AG08396 (cell line): ENCODE measurements at places on chromosomes 5 and 9.

- DNase-seq: peak; percentile 81
Measured at GRCh38 chr5:9924614-9925013, 294.5 kb upstream of the TAS2R1 start.

DNA sequence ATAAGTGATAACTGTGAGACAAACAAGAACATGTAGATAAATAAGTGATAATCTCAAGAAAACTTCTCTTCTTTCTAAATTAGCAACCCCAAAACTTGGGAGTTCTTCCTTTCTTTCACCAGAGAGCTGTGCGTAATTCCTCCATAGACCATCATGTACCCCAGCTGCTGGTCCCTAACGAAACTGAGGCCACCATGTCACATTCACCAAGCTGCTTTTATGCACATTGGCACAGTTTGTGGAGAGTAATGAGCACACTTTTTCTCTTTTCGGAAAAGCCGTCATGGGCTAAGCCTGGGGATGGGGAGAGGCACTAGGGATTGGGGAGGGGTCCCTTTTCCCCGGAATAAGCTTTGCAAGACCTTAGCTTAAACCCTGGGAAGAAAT is 561.4 kb downstream of the BNC2 start:
- DNase-seq: no peak

DNA sequence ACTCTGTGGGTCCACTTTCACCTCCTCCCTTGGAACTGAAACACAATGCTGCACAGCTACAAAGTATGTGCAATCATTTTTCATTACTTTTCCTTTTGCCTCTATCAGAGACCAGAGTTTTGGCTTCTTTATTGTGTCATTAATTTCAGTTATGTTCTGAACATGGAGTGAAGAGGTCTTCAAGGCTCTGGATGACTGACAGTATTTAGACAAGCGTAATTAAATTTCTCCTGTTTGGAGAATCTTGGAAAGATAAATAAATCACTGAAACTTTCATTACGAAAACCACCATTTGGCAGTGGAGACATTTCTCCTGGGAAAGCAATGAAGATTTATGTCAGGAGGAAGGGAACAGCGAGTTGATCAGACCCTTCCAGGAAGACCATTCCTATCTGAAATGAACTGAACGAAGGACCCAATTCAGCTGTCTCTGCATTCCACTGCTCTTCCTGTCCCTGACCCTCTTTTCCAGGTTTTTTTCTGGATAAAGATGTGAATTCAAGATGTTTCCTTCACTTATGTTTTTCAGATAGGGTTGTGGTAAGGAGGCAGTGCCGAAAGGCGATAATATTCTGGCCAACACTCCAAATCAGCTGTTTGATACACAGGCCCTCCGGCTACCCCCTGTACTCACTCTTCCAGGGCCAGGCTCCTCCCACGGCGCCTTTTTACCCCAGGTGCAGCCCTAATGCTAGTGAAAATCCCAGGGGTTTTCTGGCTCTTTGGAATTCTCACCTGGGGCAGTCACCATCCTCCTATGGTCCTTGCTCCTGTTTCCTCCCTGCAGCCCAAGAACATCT is 77.2 kb upstream of the OSMR start:
- no peak for DNase-seq

DNA sequence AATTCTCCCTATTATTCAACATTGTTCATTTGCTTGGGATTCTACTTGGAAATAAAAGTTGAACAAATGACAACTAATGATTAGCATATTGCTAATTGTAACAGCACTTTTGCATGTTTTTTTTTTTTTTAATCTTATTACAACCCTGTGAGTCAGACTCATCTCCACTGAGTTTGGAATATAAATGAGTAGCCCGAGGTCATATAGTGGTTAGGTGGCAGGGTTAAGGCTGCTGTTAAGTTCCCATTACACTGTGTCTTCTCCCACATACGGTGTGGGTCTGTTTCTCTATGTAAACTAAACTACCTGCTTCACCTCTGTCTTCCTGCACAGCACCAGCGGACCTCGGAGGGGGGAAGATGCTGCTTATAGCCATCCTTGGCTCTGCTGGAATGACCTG is 92.4 kb downstream of the EQTN start:
- DNase-seq: no peak

DNA sequence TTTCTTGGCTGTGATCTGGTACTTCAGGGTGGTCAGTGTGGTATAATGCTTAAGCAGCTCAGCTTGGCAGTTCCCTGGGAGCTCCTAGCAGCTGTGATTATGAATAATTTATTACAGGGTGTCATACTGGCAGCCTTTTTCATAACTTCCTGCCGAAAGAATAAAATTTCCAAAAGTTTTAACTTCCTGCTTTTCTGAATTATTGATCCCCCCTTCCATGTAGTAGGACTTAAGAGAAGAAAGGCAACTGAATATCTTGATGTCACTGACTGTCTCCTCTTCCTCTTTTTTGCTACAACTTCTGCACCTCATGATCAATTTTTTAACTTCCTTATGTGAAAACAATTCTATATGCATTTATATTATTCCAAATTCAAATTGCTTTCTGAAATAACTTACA is 74.3 kb upstream of the SPEF2 start:
- DNase-seq: no peak

GRCh38 chr5:25489834-25490538 is 845.2 kb upstream of the CDH10 start:
- DNase-seq: no peak

GRCh38 chr9:6909181-6909580 is 151.4 kb downstream of the KDM4C start:
- no peak for DNase-seq

- no peak for DNase-seq
Measured at GRCh38 chr5:20680718-20681302, 692.8 kb upstream of the CDH18 start.

DNA sequence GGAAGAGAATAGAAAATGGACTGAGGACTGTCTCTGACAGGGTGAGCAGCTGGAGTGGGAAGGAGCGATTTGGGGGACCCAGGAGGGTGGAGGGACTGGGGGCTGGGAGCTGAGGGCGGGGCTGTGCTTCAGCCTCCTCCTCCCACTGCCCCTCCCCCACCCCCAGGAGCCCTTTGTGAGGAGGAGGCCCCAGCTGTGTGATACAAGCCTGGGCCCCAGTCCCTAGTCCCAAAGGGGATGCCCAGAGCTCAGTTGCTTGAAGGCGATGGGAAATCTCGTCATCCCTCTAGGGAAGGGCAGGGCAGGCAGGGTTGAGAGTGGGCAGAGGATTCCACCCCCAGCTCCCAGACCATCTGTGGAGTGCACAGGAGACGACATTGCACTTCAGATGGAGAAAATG is at the start of gene SPATA31E1:
Gene SPATA31E1 (plus strand): TSS at position 251 of the 400 bp plus-strand sequence. CDS start 15 bp downstream, at position 266.
- DNase-seq: no peak

DNA sequence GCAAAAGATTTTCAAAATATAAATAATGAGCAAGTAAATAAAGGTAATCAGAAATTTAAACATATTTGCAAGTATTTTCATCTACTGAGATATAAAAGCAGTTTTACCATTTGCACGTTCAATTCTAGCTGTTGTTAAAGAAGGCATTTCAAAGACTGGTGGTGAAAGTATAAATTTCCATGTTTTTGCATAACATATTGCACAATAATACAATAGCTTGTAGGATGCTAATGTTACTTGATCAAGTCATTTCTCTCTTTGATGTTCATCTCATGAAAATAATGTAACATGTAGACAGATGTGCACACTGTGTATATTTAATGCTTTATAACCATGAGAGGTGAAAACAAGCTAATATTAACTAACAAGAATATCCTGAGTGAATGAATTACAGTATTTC is 651.9 kb downstream of the CDH9 start:
- DNase-seq: no peak

GRCh38 chr5:1380910-1381309 is 36.0 kb upstream of the CLPTM1L start:
- DNase-seq: no peak

DNA sequence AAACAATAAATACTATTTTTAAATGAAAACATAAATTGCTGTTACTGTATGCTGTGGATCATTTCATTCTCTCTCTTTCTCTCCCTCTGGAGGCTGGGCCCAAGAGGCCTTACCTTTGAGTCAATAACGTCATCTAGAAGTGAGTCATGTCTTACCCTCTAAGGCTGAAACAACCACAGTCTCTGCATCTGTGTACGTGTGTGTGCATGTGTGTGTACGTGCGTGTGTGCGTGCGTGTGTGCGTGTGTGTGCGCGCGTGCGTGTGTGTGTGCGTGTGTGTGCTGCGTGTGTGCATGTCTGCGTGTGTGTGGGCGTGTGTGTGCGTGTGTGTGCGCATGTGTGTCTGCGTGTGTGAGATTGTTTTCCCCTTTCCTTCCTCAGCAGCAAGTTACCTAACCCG is 13.6 kb upstream of the IL17B start:
- DNase-seq: no peak

DNA sequence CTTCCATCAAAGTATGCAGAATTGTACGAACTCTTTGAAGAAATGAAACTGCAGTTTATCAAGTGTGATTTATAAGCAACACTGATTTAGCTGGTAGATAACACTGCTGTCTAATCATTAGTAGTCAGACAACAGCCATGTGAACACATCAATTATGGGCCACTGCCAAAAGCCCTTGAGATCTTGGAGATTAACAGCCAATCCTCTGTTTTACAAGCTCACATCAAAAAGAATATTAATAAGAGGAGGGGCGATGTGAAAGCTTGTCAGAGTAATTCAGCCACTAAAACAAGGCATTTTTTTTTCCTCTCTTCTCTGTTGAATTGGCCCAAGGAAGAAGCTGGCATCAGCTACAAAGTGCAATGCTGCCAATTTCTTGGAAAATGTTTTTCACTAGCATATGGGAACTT is 28.1 kb downstream of the ZNF608 start:
- DNase-seq: no peak

DNA sequence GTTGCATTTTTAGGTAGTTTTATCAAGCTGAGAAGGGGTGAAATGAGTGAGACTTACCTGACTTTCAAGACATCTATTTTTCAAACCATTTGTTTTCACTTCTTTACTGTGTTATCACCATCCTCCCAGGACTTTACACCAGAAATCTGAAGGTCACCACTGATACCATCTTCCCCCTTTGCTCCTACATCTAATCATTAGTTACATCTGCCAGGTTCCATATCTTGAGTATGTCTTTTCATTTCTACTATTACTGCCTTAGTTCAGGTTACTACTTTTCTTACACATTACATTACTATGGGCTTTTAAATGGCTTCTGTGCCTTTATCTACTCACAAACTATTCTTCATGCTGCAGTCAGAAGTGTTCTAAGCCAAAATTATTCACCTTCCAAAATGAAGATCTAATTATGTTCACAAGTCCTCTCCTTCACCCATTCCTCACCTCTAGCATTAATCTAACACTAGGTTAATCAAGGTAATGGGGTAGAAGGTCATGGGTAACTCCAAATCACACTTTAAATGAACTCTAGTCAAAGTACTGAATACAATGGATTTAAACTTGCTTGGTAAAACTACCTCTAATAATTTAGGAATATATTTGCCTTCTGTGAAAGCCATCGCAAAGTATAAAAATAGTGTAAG is 2.1 kb upstream of the HSDL2 start:
- no peak for DNase-seq

DNA sequence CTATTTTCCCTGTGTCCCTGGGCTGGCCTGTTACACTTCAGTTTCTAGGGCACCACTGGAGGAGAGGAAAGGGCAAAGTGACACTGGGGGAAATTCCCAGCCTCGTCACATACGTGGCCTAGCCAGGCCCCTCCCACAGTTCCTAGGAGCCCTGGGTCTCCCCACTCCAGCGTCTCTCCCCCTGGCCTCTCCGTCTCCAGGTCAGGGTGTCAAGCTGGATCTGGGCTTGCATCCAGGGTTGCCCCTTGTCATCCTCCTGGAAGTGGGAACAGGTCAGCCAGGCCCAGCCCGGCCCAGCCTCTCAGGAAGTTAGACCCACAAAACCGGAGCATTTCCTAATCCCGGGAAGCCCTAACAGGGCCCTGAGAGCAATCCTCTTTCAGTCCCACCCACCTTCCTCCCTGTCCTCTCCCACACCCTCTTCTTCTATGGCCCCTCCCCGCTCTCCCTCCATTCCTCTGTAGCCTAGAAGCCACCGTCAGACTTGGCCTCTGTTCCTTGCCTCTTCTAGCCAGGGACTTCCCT is 4.7 kb upstream of the TNIP1 start:
- DNase-seq: no peak

- no peak for DNase-seq
Measured at GRCh38 chr5:139664086-139664693, 16.0 kb downstream of the CXXC5 start.

DNA sequence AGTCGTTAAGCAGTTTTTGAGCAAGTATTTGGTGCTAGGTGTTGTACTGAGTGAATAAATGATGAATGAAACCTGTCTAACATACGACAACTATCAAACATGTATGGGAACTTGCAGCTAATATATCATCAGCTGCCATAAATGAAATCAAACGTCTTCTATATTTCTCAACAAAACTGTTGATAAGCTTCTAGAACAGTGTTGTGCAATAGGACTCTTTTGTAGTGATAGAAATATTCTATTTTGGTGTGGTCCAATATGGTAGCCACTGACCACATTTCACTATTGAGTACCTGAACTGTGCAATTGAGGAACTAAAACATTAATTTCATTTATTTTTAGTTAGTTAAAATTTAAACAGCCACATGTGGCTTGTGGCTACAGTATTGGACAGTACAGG is 16.3 kb upstream of the FYB1 start:
- DNase-seq: no peak

DNA sequence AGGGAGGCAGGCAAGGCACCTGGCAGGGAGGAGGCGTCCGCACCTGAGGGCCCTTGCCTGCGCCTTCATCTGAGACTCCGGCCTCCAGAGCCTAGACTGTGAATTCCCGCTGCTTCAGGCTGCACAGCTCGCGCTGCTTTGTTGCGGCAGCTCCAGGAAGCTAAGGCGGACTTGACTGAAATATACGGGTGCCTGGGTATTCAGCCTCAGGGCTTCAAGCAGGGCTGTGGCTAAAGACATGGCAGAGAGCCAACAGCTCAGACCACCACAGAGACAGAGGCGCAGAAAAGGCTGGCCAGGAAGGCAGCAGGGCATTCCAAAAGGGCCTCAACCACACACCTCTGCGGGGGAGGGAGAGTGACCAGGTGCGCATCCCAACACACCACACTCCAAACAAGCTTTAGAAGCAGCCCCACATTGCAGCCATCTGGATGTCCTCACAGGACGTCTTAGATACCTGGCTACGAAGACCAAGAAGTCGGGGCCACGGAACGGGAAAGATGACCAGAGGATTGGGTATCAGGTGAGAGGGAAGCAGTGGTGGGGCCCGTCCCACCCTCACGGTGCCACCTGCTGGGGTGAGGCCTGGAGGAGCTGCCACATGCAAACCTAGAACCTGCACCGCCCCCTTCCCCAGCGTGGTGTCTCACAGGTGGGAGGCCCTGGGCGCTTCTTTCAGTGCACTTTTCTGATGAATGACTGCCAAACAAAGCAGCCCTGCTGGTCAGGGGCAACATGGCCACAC is 1.7 kb upstream of the DPH7 start:
- no peak for DNase-seq

GRCh38 chr9:112487799-112488340 is 1.2 kb downstream of the KIAA1958 start:
- no peak for DNase-seq

- no peak for DNase-seq
Measured at GRCh38 chr5:170520372-170520771, 16.6 kb downstream of the KCNIP1 start.

GRCh38 chr9:112755016-112755427 is 4.5 kb downstream of the SNX30 start:
- no peak for DNase-seq

GRCh38 chr9:91658513-91659105 is 235.0 kb upstream of the NFIL3 start:
- DNase-seq: no peak
